G401 (cell line): ENCODE measurements at places on chromosomes 1 and 21. TPM values are rescaled to one million over a fixed set of nuclear protein-coding genes. Genes with fewer than 3 reads are reported as not detected.

The TEDDM1 gene
- not detected in 2 replicates for total RNA-seq

The SPRR2F gene
- total RNA-seq = not detected in 2 replicates

The GNG5 gene
- 65.8 and 117 TPM in 2 replicates for total RNA-seq

The LEFTY1 gene
- total RNA-seq = not detected in 2 replicates

The SDC3 gene
- 23.0 and 26.6 TPM in 2 replicates for total RNA-seq

The NBPF19 gene
- total RNA-seq = 2.2 and 3.3 TPM in 2 replicates

The IGSF21 gene
- total RNA-seq = not detected in 2 replicates

The HMGCS2 gene
- not detected in 2 replicates for total RNA-seq

The C4BPA gene
- total RNA-seq = not detected in 2 replicates

The GPR3 gene
- total RNA-seq = 2.4 and 6.9 TPM in 2 replicates

The CLIC6 gene
- not detected in 2 replicates for total RNA-seq

The AVPR1B gene
- total RNA-seq = not detected in 2 replicates

The GRIK3 gene
- not detected in 2 replicates for total RNA-seq

The MRPS15 gene
- total RNA-seq = 120 and 145 TPM in 2 replicates

The MSH4 gene
- not detected in 2 replicates for total RNA-seq

The IFNAR1 gene
- total RNA-seq = 2.2 and 3.4 TPM in 2 replicates

The CSRP1 gene
- 176 and 198 TPM in 2 replicates for total RNA-seq

The DNM3 gene
- 8.3 and 13.0 TPM in 2 replicates for total RNA-seq

The ARID1A gene
- 14.3 and 21.5 TPM in 2 replicates for total RNA-seq

The HSF2BP gene
- 5.3 and 9.1 TPM in 2 replicates for total RNA-seq

The GLIS1 gene
- total RNA-seq = 0.14 and 0.92 TPM in 2 replicates

The PGLYRP3 gene
- not detected in 2 replicates for total RNA-seq

The GALE gene
- 44.8 and 52.7 TPM in 2 replicates for total RNA-seq

The CDA gene
- not detected in 2 replicates for total RNA-seq

The WNT9A gene
- total RNA-seq = 1.2 and 2.7 TPM in 2 replicates

The KRTAP15-1 gene
- total RNA-seq = not detected in 2 replicates

The SERPINC1 gene
- not detected in 2 replicates for total RNA-seq

The PEX11B gene
- total RNA-seq = 18.2 and 31.9 TPM in 2 replicates

The LAX1 gene
- total RNA-seq = not detected in 2 replicates
